ENCODE measurements at places on chromosomes 6 and 20. TPM values are rescaled to one million over a fixed set of nuclear protein-coding genes. Genes with fewer than 3 reads are reported as not detected.

DNA sequence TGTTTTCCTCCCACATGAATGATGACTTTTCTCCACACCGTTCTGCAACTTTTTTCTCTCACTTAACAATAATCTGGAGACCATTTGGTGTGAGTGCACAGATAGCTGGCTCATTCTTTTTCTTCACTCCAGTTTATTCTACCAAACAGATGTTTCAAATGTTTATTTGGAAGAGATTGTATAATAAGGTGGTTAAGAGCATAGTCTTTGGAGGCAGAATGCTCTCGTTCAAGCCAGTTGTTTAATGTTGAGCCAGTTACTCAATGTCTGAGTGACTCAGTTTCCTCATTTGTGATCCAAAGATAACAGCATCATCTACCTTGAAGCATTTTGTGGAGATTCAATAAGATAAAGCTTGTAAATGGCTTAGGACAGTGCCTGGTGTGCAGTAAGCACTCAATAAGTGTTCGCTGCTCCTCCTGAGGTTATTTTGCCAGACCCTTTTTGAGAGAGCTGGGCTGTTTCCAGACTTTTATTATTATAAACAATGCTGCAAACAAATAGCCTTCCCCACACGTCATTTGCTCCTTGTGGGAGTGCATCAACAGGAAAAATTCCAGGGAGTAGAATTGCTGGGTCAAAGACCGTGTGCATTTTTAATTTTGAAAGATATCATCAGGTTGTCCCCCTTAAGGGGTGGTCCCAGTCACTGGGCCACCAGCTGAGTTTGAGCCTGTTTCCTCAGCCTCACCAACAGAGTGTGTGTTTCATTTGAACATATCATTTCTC lies 70.6 kb downstream of the VEGFA start:
- DNase-seq, result no peak

- no peak for DNase-seq
Observed at GRCh38 chr20:41408986-41409385, 42.4 kb upstream of the EMILIN3 start.

DNA sequence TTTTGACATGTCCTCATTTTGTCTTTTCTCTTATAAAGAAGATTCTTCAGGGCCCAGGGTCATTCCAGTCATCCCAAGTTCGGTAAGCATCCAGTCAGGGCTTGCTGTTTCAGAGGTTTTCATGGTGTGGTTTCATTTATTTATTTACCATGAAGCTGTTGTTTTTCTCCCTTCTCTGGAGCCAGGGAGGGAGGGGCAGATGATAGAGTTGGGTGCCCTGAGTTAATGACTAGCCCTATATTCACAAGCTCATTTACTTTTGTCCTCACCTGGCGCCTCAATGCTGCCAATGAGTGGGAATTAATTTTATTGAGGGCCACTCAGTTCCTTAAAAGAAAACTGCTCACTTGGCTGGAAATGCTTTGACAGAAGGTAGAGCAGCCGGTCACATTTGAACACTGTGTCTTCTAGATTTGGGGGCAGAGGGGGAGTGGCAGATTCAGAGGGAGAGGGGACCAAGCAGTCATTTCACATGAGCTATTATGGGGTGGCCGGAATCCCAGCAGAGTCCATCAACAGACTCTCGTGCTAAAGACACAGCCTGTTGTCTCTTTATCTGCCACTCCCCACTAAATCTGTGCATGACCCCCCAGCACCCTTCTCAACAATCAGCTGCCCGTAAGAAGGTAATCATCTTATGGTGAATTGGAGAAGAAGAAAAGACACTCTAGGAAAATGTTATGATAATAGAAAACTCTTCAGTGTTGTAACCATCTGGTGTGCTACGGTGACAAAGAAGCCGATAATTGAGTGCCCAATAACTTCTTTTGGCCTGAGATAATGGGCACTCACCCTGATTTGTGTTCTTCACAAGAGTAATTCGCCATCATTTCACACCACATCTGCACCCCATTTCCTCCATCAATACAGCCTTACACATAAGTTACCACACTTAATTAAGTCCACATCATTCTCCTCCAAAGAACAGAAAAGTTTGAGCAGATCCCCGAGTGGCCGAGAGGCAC lies 573.5 kb upstream of the JAG1 start:
- no peak for DNase-seq

- no peak for DNase-seq
Observed at GRCh38 chr6:27081188-27081587, 166.3 kb upstream of the PRSS16 start.

DNA sequence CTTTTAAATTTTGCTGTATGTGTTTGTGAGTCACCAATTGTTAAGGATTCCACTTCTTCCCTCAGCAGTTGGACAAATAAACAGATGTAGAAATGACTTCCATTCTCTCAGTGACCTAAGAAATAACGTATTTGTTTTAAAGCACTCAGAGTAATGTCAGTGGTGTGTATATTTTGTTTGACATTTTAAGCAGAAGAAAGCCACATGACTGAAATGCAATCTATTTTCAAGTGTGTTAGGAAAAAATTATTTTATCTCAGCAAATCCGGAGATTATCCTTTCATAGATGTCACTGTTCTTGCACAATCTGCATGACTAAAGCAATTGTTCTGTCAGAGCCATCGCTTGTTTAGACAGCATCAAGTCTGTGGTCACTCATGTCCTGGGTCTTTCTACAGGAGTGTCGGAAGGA lies 77.1 kb downstream of the JAG1 start:
- DNase-seq, result no peak

DNA sequence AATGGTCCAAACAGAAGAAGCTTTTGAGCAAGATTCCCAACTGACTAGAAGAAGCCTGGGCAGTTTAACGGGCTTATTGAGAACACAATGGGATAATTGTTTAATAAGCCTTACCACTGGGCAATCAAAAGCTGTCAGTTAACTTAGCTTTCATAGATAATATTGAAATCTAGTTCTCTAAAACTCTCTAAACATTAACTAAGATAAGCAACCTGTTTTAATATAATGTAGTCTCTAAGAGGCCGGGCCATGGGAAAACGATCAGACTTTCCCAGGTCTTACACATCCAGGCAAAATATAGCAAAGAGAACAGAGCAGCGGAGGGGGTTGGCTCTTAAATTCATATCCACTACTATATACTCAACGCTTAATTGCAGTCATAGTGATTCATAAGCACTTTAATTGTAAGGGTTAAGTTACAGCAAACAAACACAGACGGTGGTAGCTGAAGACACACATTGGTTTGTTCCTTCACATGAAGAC lies 128.0 kb upstream of the FAM83B start:
- DNase-seq, result no peak

Gene ADGRF4
- 0.12 TPM for polyA plus RNA-seq

Gene RAET1E
- polyA plus RNA-seq, result 0.59 TPM
